ENCODE measurements at places on chromosomes 16 and 17. TPM values are rescaled to one million over a fixed set of nuclear protein-coding genes. Genes with fewer than 3 reads are reported as not detected.

GRCh38 chr16:49834531-49835151, 21.3 kb downstream of the ZNF423 start:
- H3K4me1 ChIP-seq, result peaks cover 6% of the 10 kb centered on the region
- H3K36me3 ChIP-seq, result no peaks in the 10 kb centered on the region
- no peak overlapping the region for H3K27ac ChIP-seq
- DNase-seq, result no peak

- H3K36me3 ChIP-seq, result no peaks in the 10 kb centered on the region
- H3K4me1 ChIP-seq, result no peaks in the 10 kb centered on the region
- H3K27ac ChIP-seq, result no peak overlapping the region
- no peaks in the 10 kb centered on the region for H3K27me3 ChIP-seq
- H3K4me3 ChIP-seq, result no peak overlapping the region
Measured at GRCh38 chr16:20216591-20217217, 110.6 kb downstream of the GP2 start.

DNA sequence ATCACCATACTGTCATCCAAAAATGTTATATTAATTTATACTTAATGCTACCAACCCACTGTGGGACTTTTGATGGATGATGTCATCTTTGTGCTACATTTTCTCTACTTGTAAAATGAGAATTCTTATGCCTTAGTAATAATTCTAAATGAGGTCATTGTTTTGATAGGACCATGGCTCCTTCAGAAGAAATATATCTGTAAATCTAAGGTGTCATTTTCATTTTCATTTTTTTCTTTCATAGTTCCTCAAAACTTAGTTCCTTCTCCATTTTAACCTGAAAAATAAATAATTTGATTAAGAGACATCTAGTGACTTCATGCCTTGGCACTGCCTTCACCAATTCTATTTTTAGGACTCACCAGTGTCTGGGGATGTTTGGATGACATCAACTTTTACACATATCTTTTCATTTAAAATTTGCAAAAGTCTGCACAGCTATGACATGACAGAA, 48.7 kb downstream of the GPRC5B start:
- H3K36me3 ChIP-seq, result no peaks in the 10 kb centered on the region
- DNase-seq, result no peak
- no peak overlapping the region for H3K4me3 ChIP-seq
- H3K4me1 ChIP-seq, result peaks cover 8% of the 10 kb centered on the region
- no peaks in the 10 kb centered on the region for H3K27me3 ChIP-seq

DNA sequence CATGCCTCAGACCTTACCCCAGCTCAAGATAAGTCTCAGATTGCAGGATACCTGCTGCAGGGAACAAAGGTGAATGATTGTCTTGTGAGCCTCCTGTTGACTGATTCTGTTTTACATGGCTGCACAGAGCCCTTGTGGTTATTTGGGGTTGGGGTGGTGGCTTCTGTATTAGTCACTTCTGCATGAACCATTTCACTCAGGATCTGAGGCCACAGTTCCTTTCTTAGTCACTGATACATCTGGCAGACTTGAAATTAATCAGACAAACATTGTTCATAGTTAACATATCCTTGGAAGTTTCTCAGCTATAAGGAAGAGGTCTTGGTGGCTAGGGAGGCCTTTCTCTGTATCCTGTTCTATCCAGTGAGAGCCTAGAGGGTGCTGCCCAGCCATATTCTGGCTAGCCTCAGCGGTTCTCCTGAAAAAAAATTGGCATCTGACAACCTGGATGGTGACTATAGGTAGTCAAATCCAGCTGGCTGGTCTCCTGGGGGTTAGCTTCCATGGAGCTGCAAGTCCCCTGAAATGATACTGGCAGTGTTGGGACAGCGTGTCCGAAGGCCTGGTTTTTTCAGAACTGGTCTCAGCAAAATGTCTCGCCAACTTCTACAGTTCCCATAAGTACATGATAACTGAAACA, 8.4 kb upstream of the PLK1 start:
- H3K27me3 ChIP-seq, result no peaks in the 10 kb centered on the region
- no peak overlapping the region for H3K4me3 ChIP-seq
- DNase-seq, result peak; percentile 15
- H3K4me1 ChIP-seq, result peaks cover 9% of the 10 kb centered on the region

DNA sequence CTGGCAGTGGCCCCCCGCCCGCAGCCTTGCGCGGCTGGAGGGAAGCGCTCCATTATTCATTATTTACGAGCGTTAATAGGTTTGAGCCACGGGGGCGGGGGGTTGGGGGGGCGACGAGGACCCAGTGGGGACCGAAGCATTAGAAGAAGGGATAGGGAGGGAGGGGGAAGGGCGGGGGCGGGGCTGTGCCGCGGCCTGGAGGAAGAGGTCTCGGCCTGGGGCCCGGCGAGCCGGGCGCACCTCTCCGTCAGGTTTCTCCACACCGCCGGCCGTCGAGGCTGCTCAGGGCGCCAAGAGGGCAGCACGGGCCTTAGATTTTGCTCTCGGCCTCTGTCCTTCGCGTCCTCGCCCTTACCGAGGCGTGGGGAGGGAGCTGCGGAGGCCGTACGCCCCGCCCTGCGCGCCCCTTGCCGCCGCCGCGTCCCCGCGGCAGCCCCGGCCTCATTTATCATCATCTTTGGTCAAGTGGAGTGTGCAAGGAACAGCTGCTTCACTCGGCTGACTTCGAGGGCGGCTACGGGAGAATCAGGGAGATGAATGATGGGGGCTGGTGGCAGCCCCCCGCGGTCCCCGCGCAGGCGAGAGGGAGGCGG, 54.2 kb downstream of the SREBF1 start:
- H3K4me1 ChIP-seq, result peaks cover 32% of the 10 kb centered on the region
- DNase-seq, result no peak
- H3K27ac ChIP-seq, result no peak overlapping the region
- H3K27me3 ChIP-seq, result no peaks in the 10 kb centered on the region
- H3K4me3 ChIP-seq, result no peak overlapping the region
- H3K36me3 ChIP-seq, result peaks cover 7% of the 10 kb centered on the region

DNA sequence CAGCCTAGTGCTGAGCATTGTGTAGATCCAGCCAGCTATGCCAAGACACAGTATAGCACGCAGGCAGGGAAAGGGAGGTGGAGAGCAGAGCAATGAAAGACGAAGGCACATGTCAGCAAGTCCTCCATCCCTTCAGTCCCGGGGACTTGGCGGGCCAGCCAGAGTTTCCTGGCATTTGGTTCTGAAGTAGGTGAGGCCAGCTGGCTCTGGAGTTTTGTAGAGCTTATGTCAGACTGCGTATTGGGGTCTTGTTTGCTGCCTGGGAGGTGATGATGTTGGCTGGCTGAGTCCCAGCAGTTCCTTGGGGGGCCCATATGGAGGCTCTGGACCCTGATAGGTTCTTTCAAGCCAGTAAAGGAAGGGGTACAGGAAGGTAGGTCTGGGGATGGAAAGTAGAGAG, 55.7 kb upstream of the AKTIP start:
- no peaks in the 10 kb centered on the region for H3K36me3 ChIP-seq
- no peak for DNase-seq
- H3K4me1 ChIP-seq, result no peaks in the 10 kb centered on the region
- peaks cover 3% of the 10 kb centered on the region for H3K27me3 ChIP-seq

DNA sequence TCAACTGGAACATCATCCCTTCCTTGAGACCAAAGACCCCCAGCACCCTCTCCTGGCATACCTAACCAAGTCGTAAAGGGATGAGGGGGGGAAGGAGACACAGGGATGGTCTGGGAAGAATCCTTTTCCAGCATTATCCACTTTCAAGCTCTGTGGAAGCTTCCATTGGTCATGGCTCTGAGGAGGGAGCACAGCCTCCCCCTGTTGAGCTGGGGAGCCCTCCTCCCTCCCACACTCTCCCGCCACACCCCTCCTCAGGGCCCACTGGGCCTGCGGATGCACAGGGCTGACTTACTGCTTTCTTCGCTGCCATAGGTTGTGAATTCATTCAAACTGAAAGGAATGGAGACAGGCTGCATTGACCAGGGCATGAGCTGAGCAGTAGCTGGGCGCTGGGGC, 12.4 kb downstream of the CSF3 start:
- H3K36me3 ChIP-seq, result peaks cover 83% of the 10 kb centered on the region
- H3K27me3 ChIP-seq, result no peaks in the 10 kb centered on the region
- no peak overlapping the region for H3K4me3 ChIP-seq
- DNase-seq, result no peak
- peaks cover 16% of the 10 kb centered on the region for H3K4me1 ChIP-seq
- no peak overlapping the region for H3K27ac ChIP-seq

- no peaks in the 10 kb centered on the region for H3K4me1 ChIP-seq
- no peak for DNase-seq
- H3K27ac ChIP-seq, result no peak overlapping the region
- H3K36me3 ChIP-seq, result no peaks in the 10 kb centered on the region
Measured at GRCh38 chr16:80569440-80570105, 28.8 kb downstream of the DYNLRB2 start.

- H3K27me3 ChIP-seq, result no peaks in the 10 kb centered on the region
- peaks cover 9% of the 10 kb centered on the region for H3K36me3 ChIP-seq
- peak overlapping the region; percentile 23 for H3K27ac ChIP-seq
- H3K4me3 ChIP-seq, result no peak overlapping the region
- H3K4me1 ChIP-seq, result peaks cover 49% of the 10 kb centered on the region
Measured at GRCh38 chr17:44900894-44901293, 1.6 kb upstream of the EFTUD2 start.

DNA sequence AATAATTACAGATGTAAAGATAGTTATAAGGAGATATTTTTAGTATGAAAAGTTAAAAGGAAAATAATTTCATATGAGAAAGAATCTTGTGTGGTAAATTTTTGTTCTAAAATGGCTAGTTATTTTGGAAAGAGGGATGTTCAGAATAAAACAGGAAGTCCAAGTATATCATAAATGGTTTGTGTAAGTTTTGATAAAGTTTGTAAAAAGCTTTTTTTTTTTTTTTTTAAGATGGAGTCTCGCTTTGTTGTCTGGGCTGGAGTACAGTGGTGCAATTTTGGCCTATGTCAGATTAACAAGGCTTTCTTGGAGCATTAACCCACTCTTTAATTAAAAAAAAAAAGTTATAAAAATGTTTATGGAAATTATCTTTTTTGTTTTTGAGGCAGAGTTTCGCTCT, 8.2 kb upstream of the CDK10 start:
- no peak overlapping the region for H3K4me3 ChIP-seq
- H3K4me1 ChIP-seq, result no peaks in the 10 kb centered on the region
- H3K27me3 ChIP-seq, result no peaks in the 10 kb centered on the region
- DNase-seq, result no peak

GRCh38 chr16:54033747-54034146, 252.8 kb downstream of the IRX3 start:
- H3K4me3 ChIP-seq, result no peak overlapping the region
- H3K27ac ChIP-seq, result no peak overlapping the region
- DNase-seq, result no peak

DNA sequence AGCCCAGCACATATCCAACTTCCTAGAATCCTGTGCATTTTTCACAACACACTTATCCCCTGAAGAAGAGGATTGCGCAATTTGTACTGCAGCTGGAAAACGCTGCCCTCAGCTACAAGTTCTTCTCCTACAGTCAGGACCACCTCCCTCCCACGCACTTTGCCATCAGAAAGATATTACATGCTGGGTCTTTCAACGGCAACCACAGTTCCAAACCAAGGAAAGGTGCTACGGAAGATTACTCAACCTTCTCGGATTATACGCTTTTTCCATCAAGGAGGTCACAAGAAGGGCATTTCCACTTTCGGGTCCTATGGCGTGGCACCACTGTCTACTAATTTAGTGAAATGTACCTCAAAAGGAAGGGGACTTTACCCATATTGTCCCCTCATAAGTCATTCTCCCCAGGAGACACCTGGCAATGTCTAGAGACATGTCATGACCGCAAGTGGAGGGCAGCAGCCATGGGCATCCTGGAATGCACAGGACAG, 35.2 kb downstream of the USP7 start:
- H3K27me3 ChIP-seq, result no peaks in the 10 kb centered on the region
- no peak overlapping the region for H3K4me3 ChIP-seq
- DNase-seq, result no peak
- H3K4me1 ChIP-seq, result no peaks in the 10 kb centered on the region

GRCh38 chr16:66481081-66481942, 54.2 kb downstream of the BEAN1 start:
- H3K4me3 ChIP-seq, result no peak overlapping the region
- no peak overlapping the region for H3K27ac ChIP-seq
- no peaks in the 10 kb centered on the region for H3K27me3 ChIP-seq
- H3K4me1 ChIP-seq, result no peaks in the 10 kb centered on the region
- no peak for DNase-seq

DNA sequence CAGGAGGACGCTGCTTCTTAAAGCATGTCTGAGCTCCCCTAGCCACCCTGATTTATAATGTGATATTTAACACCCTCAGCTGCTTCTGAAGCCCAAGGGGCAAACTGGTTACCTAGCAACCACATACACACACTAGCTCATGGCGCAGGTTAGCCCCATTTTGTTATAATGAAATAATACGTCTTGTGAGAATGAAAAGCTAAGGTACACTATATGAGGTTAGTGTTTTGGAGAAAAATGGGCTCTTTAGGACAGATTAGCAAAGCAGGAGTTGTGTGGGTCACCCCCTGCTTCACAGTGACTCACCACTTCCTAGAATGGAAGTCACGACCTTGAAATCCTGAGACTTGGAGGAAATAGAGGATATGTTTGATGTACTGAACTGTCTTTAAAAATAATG, 404.8 kb upstream of the HSBP1 start:
- H3K4me1 ChIP-seq, result peaks cover 17% of the 10 kb centered on the region
- no peaks in the 10 kb centered on the region for H3K36me3 ChIP-seq
- H3K27ac ChIP-seq, result peak overlapping the region; percentile 19
- no peak for DNase-seq
- H3K4me3 ChIP-seq, result no peak overlapping the region

- no peak overlapping the region for H3K27ac ChIP-seq
- no peaks in the 10 kb centered on the region for H3K27me3 ChIP-seq
- peaks cover 17% of the 10 kb centered on the region for H3K4me1 ChIP-seq
- no peak overlapping the region for H3K4me3 ChIP-seq
- peaks cover 32% of the 10 kb centered on the region for H3K36me3 ChIP-seq
- no peak for DNase-seq
Measured at GRCh38 chr16:50744881-50745280, 3.0 kb downstream of the CYLD start.

GRCh38 chr16:29877266-29877961, 14.4 kb upstream of the CDIPT start:
- no peak overlapping the region for H3K4me3 ChIP-seq
- H3K36me3 ChIP-seq, result no peaks in the 10 kb centered on the region
- DNase-seq, result peak; percentile 6
- H3K27ac ChIP-seq, result no peak overlapping the region
- H3K4me1 ChIP-seq, result no peaks in the 10 kb centered on the region

- peaks cover 19% of the 10 kb centered on the region for H3K27me3 ChIP-seq
- H3K4me3 ChIP-seq, result no peak overlapping the region
- DNase-seq, result no peak
- no peaks in the 10 kb centered on the region for H3K36me3 ChIP-seq
- H3K4me1 ChIP-seq, result no peaks in the 10 kb centered on the region
- no peak overlapping the region for H3K27ac ChIP-seq
Measured at GRCh38 chr16:57603115-57604024, 25.1 kb upstream of the ADGRG1 start.

FBXO47 gene
- not detected for total RNA-seq

HSPB9 gene
- not detected for total RNA-seq

GCGR gene
- not detected for total RNA-seq

CES3 gene
- not detected for total RNA-seq

KRTAP9-8 gene
- not detected for total RNA-seq

DRC3 gene
- total RNA-seq, result not detected

CTRL gene
- total RNA-seq, result 0.09 TPM

CCL8 gene
- total RNA-seq, result not detected

ASGR1 gene
- 0.16 TPM for total RNA-seq

ZP2 gene
- total RNA-seq, result not detected

KRTAP2-1 gene
- total RNA-seq, result not detected

RSPRY1 gene
- 13.9 TPM for total RNA-seq

SCNN1G gene
- not detected for total RNA-seq

MT3 gene
- not detected for total RNA-seq
